CD4-positive, alpha-beta memory T cell (primary cell): ENCODE measurements at places on chromosomes 1 and 21. TPM values are rescaled to one million over a fixed set of nuclear protein-coding genes. Genes with fewer than 3 reads are reported as not detected.

GRCh38 chr1:6905790-6906189 lies 120.5 kb downstream of the CAMTA1 start:
- H3K4me3 ChIP-seq: no peak overlapping the region
- peaks cover 2% of the 10 kb centered on the region for H3K27me3 ChIP-seq
- H3K36me3 ChIP-seq: no peaks in the 10 kb centered on the region
- no peak overlapping the region for H3K27ac ChIP-seq
- H3K4me1 ChIP-seq: no peaks in the 10 kb centered on the region

- H3K27ac ChIP-seq: no peak overlapping the region
- H3K4me3 ChIP-seq: no peak overlapping the region
- DNase-seq: no peak
- no peaks in the 10 kb centered on the region for H3K27me3 ChIP-seq
- H3K36me3 ChIP-seq: no peaks in the 10 kb centered on the region
Measured at GRCh38 chr1:43764581-43764980, 57.2 kb downstream of the ST3GAL3 start.

DNA sequence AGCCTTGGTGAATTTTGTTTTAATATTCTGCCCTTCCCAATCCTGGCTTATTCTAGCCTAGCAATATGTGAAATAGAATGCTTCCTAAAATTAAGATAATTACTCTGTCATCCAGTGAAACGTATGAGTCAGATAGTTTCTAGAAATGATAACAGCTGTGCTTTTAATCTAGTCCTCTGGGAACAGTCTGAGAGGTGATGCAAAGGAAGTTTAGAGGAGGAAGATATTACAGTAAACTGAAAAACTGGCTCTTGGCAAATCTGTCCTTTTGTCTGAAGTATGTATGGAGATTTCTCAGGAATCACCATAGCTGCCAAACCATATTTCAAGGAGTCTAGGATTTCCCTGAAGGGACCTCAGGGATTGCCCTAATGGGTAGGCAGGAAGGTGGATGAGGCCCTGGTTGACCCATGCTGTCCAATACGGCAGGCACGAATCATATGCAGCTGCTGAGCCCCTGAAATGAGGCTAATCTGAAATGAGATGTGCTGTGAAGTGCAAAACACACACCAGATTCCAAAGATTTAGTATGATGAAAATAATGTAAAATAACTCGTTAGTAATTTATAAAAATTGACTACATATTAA lies 70.8 kb upstream of the LBR start:
- H3K36me3 ChIP-seq: no peaks in the 10 kb centered on the region
- no peak overlapping the region for H3K27ac ChIP-seq
- H3K4me1 ChIP-seq: no peaks in the 10 kb centered on the region

- no peaks in the 10 kb centered on the region for H3K4me1 ChIP-seq
- H3K27me3 ChIP-seq: no peaks in the 10 kb centered on the region
- H3K4me3 ChIP-seq: no peak overlapping the region
- H3K27ac ChIP-seq: no peak overlapping the region
Measured at GRCh38 chr21:32819694-32820093, 48.1 kb upstream of the PAXBP1 start.

TSPAN1 gene
- polyA plus RNA-seq: not detected

NR5A2 gene
- polyA plus RNA-seq: not detected
